KBM-7 (cell line): ENCODE measurements at places on chromosomes 5 and 9.

GRCh38 chr5:116944183-116944582, 369.6 kb upstream of the SEMA6A start:
- DNase-seq, result no peak

DNA sequence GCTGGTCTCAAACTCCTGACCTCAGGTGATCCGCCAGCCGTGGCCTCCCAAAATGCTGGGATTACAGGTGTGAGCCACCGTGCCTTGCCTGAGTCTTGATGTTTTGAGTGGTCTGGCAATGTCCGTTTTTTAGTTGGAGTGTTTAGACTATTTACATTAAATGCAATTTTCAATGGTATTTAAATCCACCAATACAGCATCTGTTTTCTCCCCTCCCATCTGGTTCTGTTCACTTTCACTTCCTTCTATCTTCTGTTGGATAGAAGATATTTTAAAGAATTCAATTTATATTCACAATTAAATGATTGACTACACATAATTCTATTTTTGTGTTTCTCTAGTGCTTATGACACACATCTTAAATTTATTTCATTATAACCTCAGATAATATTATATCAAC, 26.0 kb upstream of the PCAT7 start:
- no peak for DNase-seq

DNA sequence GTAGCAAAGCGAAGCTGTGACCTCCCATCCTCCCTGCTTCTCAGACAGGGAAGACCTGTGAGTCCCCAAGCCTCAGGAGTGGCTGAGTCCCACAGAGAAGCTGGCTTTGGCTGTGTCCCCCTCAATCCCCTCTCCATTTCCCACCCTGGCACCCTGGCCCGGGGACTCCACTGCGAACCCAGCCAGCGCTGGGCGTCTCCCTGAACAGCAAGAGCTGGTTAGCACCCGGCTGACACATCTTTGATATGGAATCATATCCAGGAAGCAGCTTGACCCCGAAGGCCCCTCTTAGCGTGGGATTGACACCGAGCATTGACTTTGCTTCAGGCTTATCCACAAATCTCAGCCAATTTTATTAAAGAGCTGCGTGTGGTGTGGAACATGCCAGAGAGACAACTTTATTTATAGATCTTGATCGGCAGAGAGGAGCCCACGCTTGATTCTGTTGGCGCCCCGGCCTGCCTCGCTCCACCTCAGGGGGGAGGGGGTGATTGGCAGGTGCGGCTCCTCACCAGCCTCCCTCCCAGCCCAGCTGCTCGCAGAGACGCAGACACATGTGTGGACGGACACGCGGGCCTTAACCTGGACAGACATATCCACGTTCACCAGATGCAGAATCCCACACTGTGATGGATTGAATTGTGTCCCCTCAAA, 120.7 kb upstream of the MVB12B start:
- no peak for DNase-seq

DNA sequence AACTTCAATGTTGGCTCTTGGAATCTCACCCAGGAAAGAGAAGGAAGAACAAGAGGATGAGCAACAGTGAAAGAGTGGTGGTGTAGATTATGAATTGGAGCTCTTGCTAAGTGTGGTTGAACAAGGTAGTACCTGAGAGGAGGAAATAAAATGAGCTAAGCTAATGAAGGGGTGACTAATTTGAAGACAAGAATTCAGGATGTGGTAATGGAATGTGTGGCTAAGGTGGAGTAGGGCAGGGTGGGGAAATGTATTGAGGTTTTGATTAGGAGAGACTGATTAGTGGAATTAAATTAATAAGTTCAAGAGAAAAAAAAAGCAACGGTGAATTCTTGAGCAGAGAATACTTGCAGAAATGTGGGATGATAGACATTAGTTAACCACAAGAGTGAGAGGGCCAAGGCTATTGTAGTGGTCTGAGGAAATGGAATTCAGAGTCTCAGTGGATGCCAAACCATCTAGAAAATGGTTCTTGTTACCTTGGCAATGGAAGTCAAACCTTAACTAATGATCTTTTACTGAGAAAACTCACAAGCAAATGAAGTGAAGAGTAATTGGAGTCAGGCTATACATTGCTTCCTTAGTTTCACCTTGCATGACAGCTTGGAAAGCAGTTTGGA, 648.3 kb upstream of the ZNF608 start:
- DNase-seq, result no peak

GRCh38 chr9:16328349-16328748, 542.1 kb downstream of the BNC2 start:
- no peak for DNase-seq

- no peak for DNase-seq
Observed at GRCh38 chr9:137085920-137086530, 760 bp upstream of the MAN1B1 start.

GRCh38 chr5:53777864-53778618, 217.6 kb downstream of the NDUFS4 start:
- DNase-seq, result no peak

DNA sequence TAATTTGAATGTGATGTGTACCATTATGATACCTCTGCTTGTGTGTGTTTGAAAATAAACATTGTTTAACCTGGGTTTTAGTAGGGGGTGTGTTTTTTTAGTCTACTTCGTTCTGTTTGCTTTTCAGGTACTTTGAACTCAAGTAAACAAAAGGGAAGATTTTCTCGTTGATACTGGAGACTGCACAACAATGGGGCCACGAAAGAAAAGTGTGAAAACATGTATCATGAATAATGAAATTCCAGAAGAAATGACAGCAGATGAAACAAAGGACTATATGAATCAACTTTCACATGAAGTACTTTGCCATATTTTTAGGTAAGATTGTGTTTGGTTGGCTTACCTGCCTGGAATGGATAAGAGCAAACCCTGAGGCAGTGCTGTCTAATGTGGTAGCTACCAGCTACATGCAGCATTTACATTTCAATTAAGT, 10.8 kb downstream of the FBXO38 start:
- no peak for DNase-seq

GRCh38 chr5:77328930-77329647, 118.6 kb downstream of the PDE8B start:
- DNase-seq, result no peak
